ENCODE measurements at places on chromosomes 1 and 21.

- no peak for DNase-seq
These were observed 36.8 kb upstream of the LAMC2 start for GRCh38 chr1:183149273-183149672.

GRCh38 chr1:205670611-205671430 lies 9.5 kb downstream of the SLC45A3 start:
- DNase-seq: no peak

DNA sequence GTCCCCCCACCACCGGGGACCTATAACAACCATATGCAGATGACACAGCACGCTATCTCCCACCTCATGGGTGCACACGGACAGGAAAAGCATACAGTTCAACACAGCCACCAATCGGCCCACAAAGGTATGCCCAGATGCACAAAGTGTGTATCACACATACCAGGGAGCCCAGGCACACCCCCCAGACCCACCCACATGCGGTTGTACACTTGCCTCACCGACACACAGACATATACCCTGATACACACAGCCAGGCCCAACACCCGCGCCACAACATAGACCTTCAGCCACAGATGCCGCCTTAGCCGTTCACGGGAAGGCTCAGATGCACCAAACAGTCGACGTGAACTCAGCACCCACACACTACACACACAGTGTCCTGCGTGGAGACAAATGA lies 5.5 kb downstream of the CROCC start:
- DNase-seq: no peak

- DNase-seq: no peak
These were observed 170.0 kb upstream of the L1TD1 start for GRCh38 chr1:62024690-62025089.

- no peak for DNase-seq
These were observed 20.5 kb downstream of the MX1 start for GRCh38 chr21:41446586-41446985.

DNA sequence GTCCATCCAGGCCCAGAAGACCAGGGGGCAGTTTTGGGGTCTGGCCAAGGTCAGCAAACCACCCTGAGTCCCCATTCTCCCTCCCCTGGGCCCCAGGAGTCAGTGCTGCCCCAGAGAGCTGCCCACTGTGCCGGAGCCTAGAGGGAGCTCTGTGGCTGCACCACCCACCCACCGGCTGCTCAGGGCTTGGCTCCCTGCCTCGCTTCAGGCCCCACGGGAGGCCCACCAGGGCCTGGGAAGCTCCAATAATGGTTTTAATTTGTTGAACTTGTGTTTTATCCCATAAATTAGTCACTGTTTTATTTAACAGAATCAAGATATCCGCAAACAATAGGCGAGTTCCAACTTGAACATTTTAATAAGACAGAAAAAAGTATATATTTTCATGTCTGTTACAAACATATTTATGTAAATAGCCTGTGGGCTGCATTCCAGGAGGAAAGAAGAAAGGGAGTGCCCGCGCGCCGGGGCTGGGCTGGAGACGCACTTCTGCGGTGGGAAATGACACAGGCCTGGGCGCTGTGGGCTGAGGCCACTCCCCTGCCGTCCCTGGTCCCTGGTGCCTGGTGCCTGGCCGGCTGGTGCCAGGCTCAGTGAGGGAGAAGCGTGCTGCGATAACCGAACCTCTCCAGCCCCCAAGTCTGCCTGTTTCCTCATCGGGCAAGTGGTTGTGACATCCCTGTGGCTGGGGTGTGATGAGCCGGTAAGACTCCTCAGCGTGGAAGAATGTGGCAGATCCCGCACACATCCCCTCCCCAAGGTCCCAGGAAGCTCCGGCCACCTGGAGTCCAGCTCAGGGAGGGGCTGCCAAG lies 160.5 kb downstream of the PEX14 start:
- DNase-seq: no peak

- no peak for DNase-seq
These were observed 88.5 kb downstream of the TTLL7 start for GRCh38 chr1:83910461-83910860.

GRCh38 chr1:116357487-116357886 lies 15.6 kb upstream of the ATP1A1 start:
- DNase-seq: no peak

GRCh38 chr1:13619909-13620308 lies 36.3 kb downstream of the PDPN start:
- DNase-seq: no peak

GRCh38 chr1:113146242-113147072 lies 73.5 kb downstream of the LRIG2 start:
- DNase-seq: no peak

DNA sequence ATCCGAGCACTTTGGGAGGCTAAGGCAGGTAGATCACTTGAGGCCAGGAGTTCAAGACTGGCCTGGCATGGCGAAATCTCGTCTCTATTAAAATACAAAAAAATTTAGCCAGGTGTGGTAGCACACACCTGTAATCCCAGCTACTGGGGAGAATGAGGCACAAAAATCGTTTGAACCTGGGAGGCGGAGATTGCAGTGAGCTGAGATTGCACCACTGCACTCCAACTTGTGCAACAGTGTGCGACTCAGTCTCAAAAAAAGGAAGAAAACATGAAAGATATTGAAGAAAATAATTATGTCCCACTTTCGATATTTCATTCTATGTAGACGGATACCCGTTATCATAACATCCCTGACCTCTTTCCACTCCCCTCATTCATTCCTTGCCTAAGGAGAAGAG lies 19.2 kb downstream of the TUT4 start:
- DNase-seq: no peak

GRCh38 chr1:46563341-46563740 lies 11.9 kb upstream of the KNCN start:
- DNase-seq: no peak

- no peak for DNase-seq
These were observed 19.6 kb upstream of the METTL18 start for GRCh38 chr1:169814265-169814664.

- no peak for DNase-seq
These were observed 12.1 kb upstream of the FAM43B start for GRCh38 chr1:20540281-20540680.

DNA sequence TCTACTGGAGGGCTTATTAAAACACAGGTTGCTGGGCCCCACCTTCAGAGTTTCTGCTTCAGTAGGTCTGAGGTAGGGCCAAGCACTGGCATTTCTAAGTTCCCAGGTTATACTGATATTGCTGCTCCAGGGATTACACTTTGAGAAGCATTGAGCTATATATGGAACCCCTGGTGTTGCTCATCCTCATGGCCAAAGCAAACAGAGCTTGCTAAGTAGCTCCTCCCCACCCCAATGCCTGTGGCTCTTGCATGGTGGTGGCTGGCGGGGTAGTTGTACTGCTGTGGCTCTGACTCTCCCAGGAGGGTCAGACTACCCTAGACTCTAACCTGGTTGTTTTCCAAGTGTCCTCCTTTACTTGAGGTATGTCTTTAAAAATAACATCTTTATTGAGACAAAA lies 143.6 kb downstream of the SPATA46 start:
- DNase-seq: no peak

GRCh38 chr1:228079601-228080263 lies 2.8 kb upstream of the ARF1 start:
- no peak for DNase-seq

DNA sequence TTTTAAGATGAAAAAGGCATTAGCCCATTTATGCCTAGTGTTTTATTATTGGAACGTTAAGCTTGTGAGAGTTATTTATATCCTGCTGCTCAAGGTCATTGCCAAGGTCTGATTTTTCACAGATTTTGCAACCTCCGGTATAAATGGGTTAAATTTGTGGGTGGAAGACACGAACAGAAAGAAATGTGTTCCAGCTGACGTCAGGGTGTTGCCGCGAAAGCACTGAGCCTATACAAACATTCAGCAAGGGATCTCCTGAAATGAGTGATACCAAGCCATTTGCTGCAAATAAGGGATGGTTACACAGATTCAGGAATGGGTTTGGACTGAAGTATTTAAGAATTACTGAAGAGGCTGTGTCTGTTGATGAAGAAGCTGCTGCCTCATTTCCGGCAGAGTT lies 32.2 kb downstream of the TMED5 start:
- DNase-seq: no peak

DNA sequence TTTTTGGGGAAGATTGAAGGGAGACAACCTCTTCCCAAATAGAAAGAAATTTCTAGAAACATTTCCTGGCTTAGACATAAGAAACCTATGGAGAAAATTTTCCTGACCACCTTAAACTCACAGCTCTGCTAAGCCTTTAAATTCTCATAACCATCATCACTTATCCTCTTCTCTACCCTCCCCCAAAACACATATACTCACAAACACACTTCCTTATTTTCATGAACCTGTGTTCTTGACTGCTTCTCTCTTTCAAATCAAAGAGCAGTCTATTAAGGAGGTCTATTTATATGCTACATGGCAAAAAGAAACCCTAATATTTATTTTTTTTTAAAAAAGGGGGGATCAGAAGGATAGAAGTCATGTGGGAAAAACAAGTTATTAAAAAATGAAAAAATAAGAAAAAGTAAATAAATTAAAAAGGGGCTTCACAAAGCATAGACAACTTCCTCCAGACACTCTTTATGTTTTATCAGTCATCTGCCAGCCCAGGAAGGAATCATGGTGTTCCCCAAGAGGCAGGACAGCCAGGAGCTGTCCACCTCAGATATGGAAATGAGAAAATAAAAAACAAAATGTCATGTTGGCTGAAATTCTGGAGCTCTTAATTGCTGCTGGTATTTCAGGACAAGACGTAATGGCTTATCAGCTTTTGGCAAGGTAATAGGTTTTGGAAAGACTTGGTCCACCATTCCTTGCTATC lies 12.8 kb upstream of the RGS2 start:
- DNase-seq: no peak

Data from activated gamma-delta T cell (primary cell).